ENCODE measurements at places on chromosomes 4 and X. TPM values are rescaled to one million over a fixed set of nuclear protein-coding genes. Genes with fewer than 3 reads are reported as not detected.
A peak's percentile ranks its signal among the peaks of the same experiment; 100 is the strongest.

GRCh38 chr4:1009542-1010394 lies 1.7 kb upstream of the FGFRL1 start:
- H3K27ac ChIP-seq = no peak overlapping the region
- peaks cover 10% of the 10 kb centered on the region for H3K4me1 ChIP-seq

SPANXN4 gene
- not detected for total RNA-seq

SLC9B1 gene
- 1.2 TPM for total RNA-seq

DNA sequence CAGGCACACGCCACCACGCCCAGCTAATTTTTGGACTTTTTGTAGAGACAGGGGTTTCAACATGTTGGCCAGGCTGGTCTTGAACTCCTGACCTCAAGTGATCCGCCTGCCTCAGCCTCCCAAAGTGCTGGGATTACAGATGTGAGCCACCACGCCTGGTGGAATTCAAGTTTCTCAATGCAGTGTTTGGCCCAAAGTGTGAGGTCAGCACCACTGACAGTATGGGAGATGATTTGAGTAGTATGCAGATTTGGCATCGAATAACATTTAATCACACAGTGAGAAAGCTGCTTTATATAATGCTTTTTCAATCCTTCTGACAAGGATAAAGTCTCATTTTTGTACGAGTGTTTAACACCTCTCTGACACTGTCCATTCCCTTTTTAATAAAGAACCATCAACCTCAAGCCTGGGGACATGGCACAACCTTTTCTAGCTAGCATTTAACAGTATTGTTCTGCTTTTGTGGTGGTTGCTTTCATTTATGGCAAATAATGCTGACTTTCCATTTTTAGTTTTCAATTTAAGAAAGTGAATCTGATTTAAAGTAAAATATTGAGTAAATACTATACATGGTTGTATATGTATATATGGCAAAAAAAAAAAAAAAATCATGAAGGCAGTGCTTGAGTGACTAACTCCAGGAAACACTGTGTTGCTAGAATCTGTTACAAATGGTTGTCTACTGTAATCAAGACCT lies 4.3 kb upstream of the NSUN7 start:
- no peak overlapping the region for H3K27ac ChIP-seq
- peaks cover 30% of the 10 kb centered on the region for H3K27me3 ChIP-seq
- H3K4me1 ChIP-seq = peaks cover under 1% of the 10 kb centered on the region

GRCh38 chr4:73599182-73599581 lies 21.1 kb downstream of the RASSF6 start:
- H3K4me3 ChIP-seq = no peak overlapping the region
- H3K36me3 ChIP-seq = no peaks in the 10 kb centered on the region
- no peaks in the 10 kb centered on the region for H3K27me3 ChIP-seq

TLR3 gene
- total RNA-seq = not detected

ADAM29 gene
- not detected for total RNA-seq

DNA sequence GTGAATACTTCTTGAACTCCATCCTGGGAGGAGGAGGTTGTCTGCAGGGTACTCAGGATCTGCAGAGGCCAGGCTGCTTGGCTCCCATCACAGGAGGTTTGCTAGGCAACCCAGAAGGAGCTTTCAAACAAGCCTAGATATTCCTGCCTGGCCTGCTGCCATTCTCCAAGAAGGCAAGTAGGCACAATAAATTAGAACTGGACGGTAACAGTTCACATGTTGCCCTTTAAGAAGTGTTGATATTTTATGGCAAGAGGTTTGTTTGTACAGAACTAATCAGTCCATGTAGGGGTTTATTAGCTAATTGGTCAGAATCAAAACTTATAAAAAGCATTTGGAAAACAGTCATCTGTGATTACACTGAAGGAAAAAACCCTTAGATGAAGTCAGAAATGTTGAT lies 39.3 kb downstream of the SYNPO2 start:
- H3K36me3 ChIP-seq = no peaks in the 10 kb centered on the region
- H3K27me3 ChIP-seq = no peaks in the 10 kb centered on the region
- no peak overlapping the region for H3K27ac ChIP-seq
- H3K4me1 ChIP-seq = no peaks in the 10 kb centered on the region
- no peak overlapping the region for H3K4me3 ChIP-seq
- no peak for DNase-seq

ZFX gene
- total RNA-seq = 35.0 TPM

- H3K4me3 ChIP-seq = no peak overlapping the region
- no peaks in the 10 kb centered on the region for H3K27me3 ChIP-seq
- no peaks in the 10 kb centered on the region for H3K36me3 ChIP-seq
- H3K27ac ChIP-seq = no peak overlapping the region
Measured at GRCh38 chrX:31543634-31544033, 471.8 kb upstream of the FTHL17 start.

DNA sequence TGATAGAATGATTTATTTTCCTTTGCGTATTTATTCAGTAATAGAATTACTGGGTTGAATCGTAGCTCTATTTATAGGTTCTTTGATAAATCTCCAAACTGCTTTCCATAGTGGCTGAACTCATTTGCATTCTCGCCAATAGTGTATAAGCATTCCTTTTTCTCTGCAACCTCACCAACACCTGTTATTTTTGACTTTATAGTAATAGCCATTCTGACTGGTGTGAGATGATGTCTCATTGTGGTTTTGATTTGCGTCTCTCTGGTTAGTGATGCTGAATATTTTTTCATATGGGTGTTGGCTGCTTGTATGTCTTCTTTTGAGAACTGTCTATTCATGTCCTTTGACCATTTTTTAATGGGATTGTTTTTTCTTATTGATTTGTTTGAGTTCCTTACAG lies 160.7 kb downstream of the MID1IP1 start:
- no peak overlapping the region for H3K4me3 ChIP-seq
- no peak overlapping the region for H3K27ac ChIP-seq
- no peaks in the 10 kb centered on the region for H3K4me1 ChIP-seq

DNA sequence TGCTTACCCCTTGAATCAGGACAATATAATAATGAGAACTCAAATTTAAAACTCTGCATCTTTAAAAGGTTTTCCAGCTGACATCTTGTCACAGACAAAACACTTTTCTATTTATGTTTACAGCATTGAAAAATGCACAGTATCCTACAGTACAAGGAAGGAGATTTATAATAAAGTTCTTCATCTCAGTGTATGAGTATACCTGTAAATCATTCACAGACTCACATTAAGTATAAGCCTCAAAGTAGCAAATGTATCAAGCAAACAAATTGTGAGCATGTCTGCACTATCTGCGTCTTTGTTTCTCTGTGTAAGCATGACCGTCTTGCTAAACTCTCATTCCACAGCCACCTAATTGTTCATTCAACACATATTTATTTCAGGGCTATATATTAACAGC lies 52.8 kb downstream of the PPP1R2C start:
- no peak overlapping the region for H3K27ac ChIP-seq
- H3K4me1 ChIP-seq = no peaks in the 10 kb centered on the region
- no peak overlapping the region for H3K4me3 ChIP-seq
- no peaks in the 10 kb centered on the region for H3K27me3 ChIP-seq
- DNase-seq = no peak

CT45A1 gene
- total RNA-seq = not detected

DNA sequence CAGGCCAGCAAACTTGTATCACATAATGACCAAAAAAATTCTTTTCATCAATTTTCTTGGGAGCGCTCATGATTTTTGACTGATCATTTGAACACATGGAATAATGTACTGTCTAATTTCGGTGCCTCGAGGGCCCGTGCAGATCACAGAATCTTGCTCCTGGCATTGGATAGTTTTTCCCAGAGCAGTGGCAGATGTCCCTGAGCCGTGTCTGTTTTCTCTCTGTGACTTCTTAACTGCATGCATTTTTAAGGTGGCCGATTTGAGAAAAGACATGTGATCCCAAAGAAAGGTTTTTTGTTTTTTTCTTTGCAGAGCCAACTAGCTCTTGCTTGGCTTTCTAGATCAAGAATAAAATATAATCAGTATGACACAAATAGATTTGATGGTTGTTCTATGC lies 19.7 kb downstream of the GPRIN3 start:
- no peak overlapping the region for H3K4me3 ChIP-seq
- H3K27me3 ChIP-seq = no peaks in the 10 kb centered on the region
- no peak for DNase-seq
- H3K27ac ChIP-seq = peak overlapping the region; percentile 83
- peaks cover 30% of the 10 kb centered on the region for H3K36me3 ChIP-seq
- peaks cover 91% of the 10 kb centered on the region for H3K4me1 ChIP-seq

GRK4 gene
- total RNA-seq = 2.6 TPM

DNA sequence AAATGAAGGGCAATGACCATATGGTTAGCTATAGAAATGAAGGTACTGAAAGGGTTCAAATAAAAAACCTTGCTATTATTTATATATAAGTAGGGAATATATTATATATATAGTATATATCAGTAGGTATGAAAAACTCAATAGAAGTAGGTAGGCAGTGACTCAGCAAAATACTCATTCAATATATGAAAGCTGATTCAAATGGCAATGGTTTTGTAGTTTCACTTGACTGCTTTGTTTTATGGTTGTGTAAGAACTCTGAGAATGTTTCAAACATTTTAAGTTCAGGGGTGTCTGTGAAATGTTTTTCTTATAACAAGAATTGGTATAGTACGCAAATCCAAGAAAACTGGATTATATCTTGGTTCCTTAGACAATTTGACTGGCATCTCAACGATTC lies 4.1 kb downstream of the ZNF280C start:
- peaks cover 3% of the 10 kb centered on the region for H3K36me3 ChIP-seq
- H3K4me3 ChIP-seq = no peak overlapping the region
- no peaks in the 10 kb centered on the region for H3K27me3 ChIP-seq
- no peak overlapping the region for H3K27ac ChIP-seq
- H3K4me1 ChIP-seq = peaks cover 14% of the 10 kb centered on the region

DNA sequence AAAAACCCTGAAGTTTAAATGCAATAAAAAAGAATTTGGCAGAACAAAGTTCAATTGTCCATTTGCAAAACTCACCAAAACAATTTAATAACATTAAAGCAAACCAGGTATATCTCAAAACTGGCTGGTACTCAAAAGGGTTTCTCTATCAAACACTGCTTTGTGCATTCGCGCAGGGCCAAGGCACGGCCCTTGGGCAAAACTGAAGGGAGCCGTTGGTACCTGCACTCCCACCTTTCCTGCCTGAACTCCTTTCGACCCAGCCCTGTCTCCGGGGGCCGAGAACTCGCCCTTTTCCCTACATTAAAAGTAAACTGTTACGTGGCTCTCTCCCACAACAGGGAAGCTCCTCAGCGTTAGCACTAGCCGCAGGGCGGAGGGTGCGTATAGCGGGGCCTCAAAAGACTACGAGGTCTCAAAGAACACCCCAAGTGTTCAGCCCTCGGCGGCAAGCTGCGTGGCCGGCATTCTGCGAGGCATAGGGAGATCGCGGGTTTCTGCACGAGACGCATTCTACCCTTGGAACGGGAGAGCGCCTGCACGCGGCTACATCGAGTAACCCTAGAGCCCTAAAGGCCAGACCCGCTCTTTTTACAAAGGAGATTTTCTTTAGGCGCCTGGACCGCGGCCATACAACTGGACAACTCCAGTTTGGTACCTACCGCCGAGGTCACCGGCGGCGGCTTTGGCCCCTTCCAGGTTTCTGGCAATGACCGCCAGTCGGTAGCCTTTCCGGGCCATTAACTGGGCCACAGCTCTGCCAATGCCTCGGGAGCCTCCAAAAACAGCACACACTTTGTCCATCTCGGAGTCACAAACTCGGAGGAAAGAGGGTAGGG lies 550 bp downstream of the CBR4 start:
- H3K27ac ChIP-seq = peak overlapping the region; percentile 94
- H3K4me1 ChIP-seq = peaks cover 30% of the 10 kb centered on the region
- H3K4me3 ChIP-seq = peak overlapping the region; percentile 90
- DNase-seq = peak; percentile 51

GRCh38 chr4:134365852-134366251 lies 164.3 kb upstream of the PABPC4L start:
- no peaks in the 10 kb centered on the region for H3K27me3 ChIP-seq
- no peaks in the 10 kb centered on the region for H3K4me1 ChIP-seq
- no peak overlapping the region for H3K4me3 ChIP-seq
- H3K36me3 ChIP-seq = no peaks in the 10 kb centered on the region
- DNase-seq = no peak

- no peaks in the 10 kb centered on the region for H3K27me3 ChIP-seq
- peaks cover 49% of the 10 kb centered on the region for H3K4me1 ChIP-seq
- H3K4me3 ChIP-seq = no peak overlapping the region
- DNase-seq = no peak
- no peak overlapping the region for H3K27ac ChIP-seq
Measured at GRCh38 chr4:87051121-87051713, 116.4 kb downstream of the AFF1 start.

SLC4A4 gene
- 0.06 TPM for total RNA-seq

GRCh38 chr4:11073621-11074051 lies 355.1 kb downstream of the HS3ST1 start:
- no peak overlapping the region for H3K4me3 ChIP-seq
- no peaks in the 10 kb centered on the region for H3K4me1 ChIP-seq
- no peaks in the 10 kb centered on the region for H3K36me3 ChIP-seq
- DNase-seq = no peak
- H3K27me3 ChIP-seq = peaks cover 11% of the 10 kb centered on the region
- no peak overlapping the region for H3K27ac ChIP-seq

GRCh38 chrX:47191806-47192401 lies 1.7 kb upstream of the UBA1 start:
- peaks cover 49% of the 10 kb centered on the region for H3K4me1 ChIP-seq
- H3K27me3 ChIP-seq = no peaks in the 10 kb centered on the region
- peak overlapping the region; percentile 94 for H3K27ac ChIP-seq
- peaks cover 17% of the 10 kb centered on the region for H3K36me3 ChIP-seq

GRCh38 chr4:109215506-109215905 lies 87.0 kb downstream of the COL25A1 start:
- H3K4me3 ChIP-seq = no peak overlapping the region
- no peaks in the 10 kb centered on the region for H3K36me3 ChIP-seq
- H3K27ac ChIP-seq = no peak overlapping the region
- DNase-seq = no peak
- peaks cover 12% of the 10 kb centered on the region for H3K27me3 ChIP-seq
- H3K4me1 ChIP-seq = no peaks in the 10 kb centered on the region

XAGE1A gene
- total RNA-seq = not detected

- H3K4me3 ChIP-seq = no peak overlapping the region
- no peaks in the 10 kb centered on the region for H3K36me3 ChIP-seq
- H3K27ac ChIP-seq = no peak overlapping the region
- no peaks in the 10 kb centered on the region for H3K27me3 ChIP-seq
Measured at GRCh38 chr4:8910822-8911315, 39.2 kb upstream of the HMX1 start.

- H3K27me3 ChIP-seq = no peaks in the 10 kb centered on the region
- H3K4me1 ChIP-seq = peaks cover 7% of the 10 kb centered on the region
- no peak overlapping the region for H3K27ac ChIP-seq
Measured at GRCh38 chr4:71113294-71113693, 119.8 kb downstream of the DCK start.

MAGEB6 gene
- not detected for total RNA-seq

- H3K27me3 ChIP-seq = no peaks in the 10 kb centered on the region
- no peak overlapping the region for H3K4me3 ChIP-seq
- peaks cover 13% of the 10 kb centered on the region for H3K4me1 ChIP-seq
- H3K27ac ChIP-seq = no peak overlapping the region
- H3K36me3 ChIP-seq = peaks cover 5% of the 10 kb centered on the region
Measured at GRCh38 chr4:177492022-177492421, 49.8 kb upstream of the AGA start.

ATOH1 gene
- total RNA-seq = not detected

GRCh38 chrX:40383969-40384368 lies 196.8 kb upstream of the ATP6AP2 start:
- no peak overlapping the region for H3K4me3 ChIP-seq
- H3K27ac ChIP-seq = no peak overlapping the region
- DNase-seq = no peak
- H3K27me3 ChIP-seq = no peaks in the 10 kb centered on the region
- no peaks in the 10 kb centered on the region for H3K36me3 ChIP-seq
- no peaks in the 10 kb centered on the region for H3K4me1 ChIP-seq

Data from activated naive CD8-positive, alpha-beta T cell treated with anti-CD3 and anti-CD28 coated beads for 36 hours (primary cell).